ENCODE measurements at places on chromosomes 2 and 18.

GRCh38 chr2:95836151-95836550, 155.5 kb downstream of the ANKRD36C start:
- no peak for DNase-seq

GRCh38 chr18:50013363-50014138, 181.4 kb downstream of the MYO5B start:
- DNase-seq = no peak

DNA sequence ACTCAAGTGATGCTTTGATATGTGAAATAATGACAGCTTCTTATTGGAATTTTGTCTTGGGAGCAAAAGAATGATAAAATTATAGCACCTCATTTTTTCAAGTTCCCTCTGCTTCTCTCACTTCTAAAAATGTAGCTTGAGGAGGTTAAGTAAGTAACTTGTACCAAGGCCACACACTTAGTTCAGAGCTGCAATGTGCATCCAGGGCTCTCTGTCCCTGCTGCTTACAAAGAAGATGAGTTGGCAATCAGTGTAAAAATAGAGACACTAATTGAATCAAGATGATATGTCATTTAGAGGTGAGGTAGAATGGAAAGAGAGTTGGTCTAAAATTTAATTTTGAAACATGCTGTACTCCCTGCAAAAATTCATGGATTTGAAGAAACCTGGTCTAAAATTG, 312.0 kb upstream of the TNP1 start:
- no peak for DNase-seq

- DNase-seq = peak; percentile 76
Observed at GRCh38 chr18:59070181-59070912, 69.3 kb upstream of the SEC11C start.

DNA sequence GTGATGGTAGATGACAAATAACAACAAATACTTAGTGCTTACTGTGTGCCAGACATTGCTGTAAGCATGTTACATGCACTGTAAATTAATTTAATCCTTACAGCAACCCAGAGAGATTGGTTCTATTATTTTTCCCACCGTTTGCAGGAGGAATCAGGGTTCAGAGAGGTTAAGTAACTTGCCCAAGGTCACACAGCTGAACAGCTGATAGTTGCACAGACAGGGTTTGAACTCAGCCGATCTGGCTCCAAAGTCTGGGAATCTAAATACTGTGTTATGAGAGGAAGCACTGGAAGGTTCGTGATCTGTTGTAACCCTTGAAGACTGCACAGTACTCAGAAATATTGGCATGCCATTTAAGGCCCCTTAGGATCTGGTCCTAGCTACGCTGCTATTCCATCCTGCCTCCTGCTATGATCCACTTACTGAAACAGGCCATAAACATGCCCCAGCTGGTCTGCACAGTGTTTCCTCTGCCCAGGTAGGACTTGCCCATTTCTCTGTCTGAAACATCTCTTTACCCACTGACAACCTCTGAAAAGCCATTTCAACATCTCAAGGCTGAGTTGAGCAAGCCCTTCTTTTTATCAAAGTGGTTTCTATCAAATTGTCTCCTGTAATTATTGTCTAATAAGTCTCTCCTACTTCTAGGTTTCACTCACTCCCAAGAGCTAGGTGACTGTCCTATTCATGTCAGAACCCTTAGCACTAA, 40.4 kb upstream of the MRPL33 start:
- no peak for DNase-seq

DNA sequence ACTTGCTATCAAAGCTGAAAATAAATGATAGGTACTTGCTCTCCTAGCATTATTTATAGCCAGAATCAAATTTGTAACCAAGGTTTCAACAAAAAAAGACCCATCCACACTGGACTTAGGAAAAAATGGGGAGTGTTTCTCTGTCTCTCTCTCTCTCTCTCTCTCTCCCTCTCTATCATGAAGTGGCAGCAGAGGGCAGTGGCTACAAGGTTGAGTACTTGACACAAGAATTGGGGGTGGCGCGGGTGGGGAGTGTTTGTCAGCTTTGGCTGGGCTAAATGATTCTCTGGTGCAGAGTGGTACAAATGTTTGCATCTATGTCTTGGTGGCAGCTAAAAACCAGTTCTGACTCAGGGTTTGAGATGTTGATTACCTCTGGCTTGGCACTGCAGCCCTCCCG, 85.0 kb downstream of the RBM43 start:
- DNase-seq = no peak

DNA sequence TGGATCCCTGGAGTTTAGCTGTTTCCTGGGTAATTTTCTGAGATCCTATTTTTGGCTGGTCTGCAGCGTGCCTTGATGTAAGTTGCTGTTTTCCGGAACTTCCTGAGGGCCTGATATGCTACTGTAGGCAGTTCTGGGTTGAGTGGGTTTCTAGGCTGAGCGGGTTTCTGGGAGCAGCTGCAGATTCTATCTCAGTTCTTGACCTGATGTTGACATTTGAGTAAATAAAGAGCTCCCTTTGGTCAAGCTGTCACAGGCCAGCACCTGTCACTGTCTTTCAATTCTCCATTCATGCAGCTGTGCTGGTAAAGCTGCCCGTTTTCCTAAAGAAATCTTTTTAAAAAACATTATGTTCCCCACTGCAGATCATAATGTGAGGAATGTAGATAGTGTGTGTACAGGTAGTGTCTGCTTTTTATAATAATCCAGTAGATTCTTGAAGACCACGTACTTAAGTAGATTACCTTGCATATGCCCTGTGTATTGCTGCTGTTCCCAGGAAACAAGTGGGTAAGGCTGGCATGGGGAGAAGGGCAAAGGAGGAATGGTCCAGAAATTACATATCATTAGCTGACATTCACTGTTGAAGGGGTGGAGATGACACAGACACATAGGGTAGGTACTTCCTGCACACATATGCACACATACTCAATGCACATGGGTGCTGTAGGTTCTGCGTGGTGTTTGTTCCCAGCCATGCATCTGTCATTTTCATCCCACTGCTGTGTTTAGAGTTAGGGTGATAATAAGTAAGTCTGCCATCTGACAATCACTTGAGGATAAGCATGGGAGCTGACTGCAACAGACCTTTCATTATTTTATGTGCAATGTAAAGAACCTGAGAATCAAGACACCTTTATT, 25.9 kb downstream of the CD28 start:
- DNase-seq = no peak

- no peak for DNase-seq
Observed at GRCh38 chr2:109455731-109456691, 157.8 kb downstream of the SEPTIN10 start.

GRCh38 chr2:2613279-2614199, 282.5 kb upstream of the MYT1L start:
- peak; percentile 95 for DNase-seq

- peak; percentile 79 for DNase-seq
Observed at GRCh38 chr18:77650799-77651385, 401.2 kb downstream of the GALR1 start.

DNA sequence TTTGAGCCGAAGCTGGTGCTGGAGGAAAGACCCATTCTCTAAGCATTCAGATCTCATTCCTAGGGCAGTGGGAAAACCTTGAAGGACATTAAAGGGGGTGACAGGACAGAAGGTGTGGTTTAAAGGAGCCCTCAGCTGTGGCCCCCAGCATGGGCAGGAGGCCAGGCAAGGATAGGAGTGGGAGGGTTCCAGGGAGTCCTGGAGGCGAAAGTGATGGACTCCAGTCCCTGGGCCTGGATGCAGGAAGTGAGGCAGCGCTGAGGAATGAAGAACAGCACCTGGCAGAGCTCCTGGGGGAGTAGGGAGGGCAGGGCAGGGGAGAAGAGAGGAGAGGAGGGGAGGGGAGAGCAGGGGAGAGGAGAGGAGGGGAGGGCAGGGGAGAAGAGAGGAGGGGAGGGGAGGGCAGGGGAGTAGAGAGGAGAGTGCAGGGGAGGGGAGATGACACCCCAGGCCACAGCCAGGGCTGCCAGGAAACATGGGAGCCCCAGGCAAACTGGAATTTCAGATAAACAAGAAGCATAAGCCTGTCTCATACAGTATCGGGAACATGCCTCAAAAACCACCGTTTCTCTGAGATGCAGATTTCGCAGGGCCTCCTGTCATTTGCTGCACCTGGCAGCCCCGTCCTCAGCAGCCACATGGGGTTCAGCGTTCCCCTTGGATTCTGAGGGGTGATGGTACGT, 5.7 kb downstream of the RAMP1 start:
- DNase-seq = no peak

- DNase-seq = peak; percentile 78
Observed at GRCh38 chr2:2662037-2662846, 331.2 kb upstream of the MYT1L start.

DNA sequence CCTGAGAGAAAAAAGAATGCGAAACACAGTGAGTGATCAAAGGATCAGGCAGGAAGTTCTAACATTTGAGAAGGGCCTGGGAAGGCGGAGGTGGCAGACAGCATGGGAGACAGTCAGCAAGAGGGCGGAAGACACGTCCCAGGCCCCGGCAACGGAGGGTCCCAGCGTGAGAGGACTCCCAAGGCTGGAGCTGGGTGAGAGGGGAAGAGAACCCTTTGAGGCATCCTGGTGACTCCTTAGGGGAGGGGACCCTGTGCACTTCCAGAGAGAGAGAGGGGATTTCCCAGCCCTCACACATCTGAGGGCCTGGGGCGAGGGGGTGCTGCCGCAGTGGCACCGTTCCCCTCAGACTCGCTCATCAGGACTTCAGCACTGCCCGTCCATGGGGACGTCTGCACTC, 133.4 kb downstream of the RTP5 start:
- DNase-seq = no peak

GRCh38 chr2:129721236-129721635, 258.2 kb upstream of the RAB6C start:
- no peak for DNase-seq

GRCh38 chr2:158305501-158305900, 151.1 kb downstream of the CCDC148 start:
- no peak for DNase-seq

Measured in NCI-H774 (cell line).